Endothelial cell (in vitro differentiated cells): ENCODE measurements at places on chromosomes 3 and 15. TPM values are rescaled to one million over a fixed set of nuclear protein-coding genes. Genes with fewer than 3 reads are reported as not detected.

GRCh38 chr3:196546537-196546936 is 21.8 kb downstream of the WDR53 start:
- no peaks in the 10 kb centered on the region for H3K4me1 ChIP-seq
- no peak for DNase-seq
- H3K27me3 ChIP-seq, result no peaks in the 10 kb centered on the region
- H3K4me3 ChIP-seq, result no peak overlapping the region

DNA sequence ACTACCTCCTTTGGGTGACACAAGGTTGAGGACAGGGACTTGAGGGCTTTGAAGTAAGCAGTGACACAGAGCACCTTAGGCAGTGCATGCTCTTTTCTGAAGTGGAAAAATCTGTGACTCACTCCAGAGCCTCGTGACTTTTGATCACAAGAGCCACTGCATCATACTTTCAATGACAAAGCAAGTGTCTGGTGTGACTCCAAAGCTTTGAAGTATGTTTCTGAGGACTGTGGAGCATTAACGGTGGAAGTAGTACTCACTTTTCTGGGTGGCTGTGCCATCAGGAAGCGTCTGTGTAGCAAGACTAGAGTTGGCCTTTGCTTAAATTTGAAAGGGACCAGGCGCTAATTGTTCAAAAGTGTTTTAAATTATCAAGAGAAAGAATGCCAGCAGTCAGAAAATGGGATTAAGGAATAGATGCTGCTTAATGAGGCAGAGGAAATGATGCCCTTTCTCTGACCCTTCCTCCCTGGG is 210.7 kb upstream of the TRIM42 start:
- DNase-seq, result no peak
- no peak overlapping the region for H3K4me3 ChIP-seq
- no peaks in the 10 kb centered on the region for H3K36me3 ChIP-seq
- no peak overlapping the region for H3K27ac ChIP-seq

GRCh38 chr3:28334552-28334951 is 14.0 kb upstream of the ZCWPW2 start:
- H3K4me1 ChIP-seq, result no peaks in the 10 kb centered on the region
- no peak for DNase-seq
- no peaks in the 10 kb centered on the region for H3K36me3 ChIP-seq
- H3K4me3 ChIP-seq, result no peak overlapping the region
- H3K27ac ChIP-seq, result no peak overlapping the region
- no peaks in the 10 kb centered on the region for H3K27me3 ChIP-seq

The EDC3 gene
- 71.0 TPM for total RNA-seq

DNA sequence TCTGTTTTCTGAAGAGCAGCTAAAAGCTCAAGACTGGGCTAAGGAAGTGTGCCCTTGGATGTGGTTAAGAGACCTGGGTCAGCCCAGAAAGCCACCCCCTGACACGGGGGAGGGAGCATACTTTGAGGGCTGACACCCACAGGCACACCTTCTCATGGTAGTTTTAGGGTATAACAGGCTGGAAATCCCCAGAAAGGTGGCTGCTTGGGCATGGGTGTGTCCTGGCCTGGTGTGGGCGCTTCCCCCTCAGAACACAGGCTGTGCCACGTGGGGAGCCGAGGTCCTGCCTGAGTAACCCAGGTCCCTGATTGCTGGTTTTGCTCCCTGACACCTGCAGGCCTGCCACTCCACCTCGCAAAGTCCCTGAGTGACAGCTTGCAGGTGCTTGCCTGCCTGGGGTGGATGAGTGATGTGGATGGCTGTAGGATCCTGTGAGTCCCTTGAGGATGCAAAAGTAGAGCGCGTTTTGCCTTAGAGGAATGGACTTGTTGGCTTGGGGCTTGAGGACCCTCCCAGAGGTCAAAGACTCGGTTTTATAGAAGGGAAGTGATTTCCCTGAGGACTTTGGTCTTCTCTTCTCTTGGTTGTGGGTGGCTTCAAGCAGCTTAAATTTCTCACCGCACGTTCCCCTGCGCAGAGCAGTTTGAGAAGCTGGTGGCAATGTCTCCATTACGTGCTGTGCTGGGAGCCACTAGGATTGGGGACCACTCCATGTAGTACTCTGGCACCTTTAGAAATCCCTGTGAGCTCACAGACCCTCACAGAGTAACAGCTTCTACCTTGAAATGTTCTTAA is 94.4 kb downstream of the DNASE1L3 start:
- no peak for DNase-seq
- H3K36me3 ChIP-seq, result peaks cover 67% of the 10 kb centered on the region
- peak overlapping the region; percentile 69 for H3K4me3 ChIP-seq
- H3K27ac ChIP-seq, result no peak overlapping the region
- no peaks in the 10 kb centered on the region for H3K4me1 ChIP-seq

- no peaks in the 10 kb centered on the region for H3K36me3 ChIP-seq
- H3K4me1 ChIP-seq, result peaks cover 9% of the 10 kb centered on the region
- no peak for DNase-seq
- H3K4me3 ChIP-seq, result no peak overlapping the region
- H3K27ac ChIP-seq, result no peak overlapping the region
Measured at GRCh38 chr15:64017591-64018163, 28.6 kb downstream of the DAPK2 start.

- no peaks in the 10 kb centered on the region for H3K27me3 ChIP-seq
- DNase-seq, result no peak
- H3K36me3 ChIP-seq, result no peaks in the 10 kb centered on the region
- H3K4me3 ChIP-seq, result no peak overlapping the region
Measured at GRCh38 chr3:99683465-99683864, 45.1 kb downstream of the COL8A1 start.

The TUSC7 gene
- not detected for total RNA-seq

DNA sequence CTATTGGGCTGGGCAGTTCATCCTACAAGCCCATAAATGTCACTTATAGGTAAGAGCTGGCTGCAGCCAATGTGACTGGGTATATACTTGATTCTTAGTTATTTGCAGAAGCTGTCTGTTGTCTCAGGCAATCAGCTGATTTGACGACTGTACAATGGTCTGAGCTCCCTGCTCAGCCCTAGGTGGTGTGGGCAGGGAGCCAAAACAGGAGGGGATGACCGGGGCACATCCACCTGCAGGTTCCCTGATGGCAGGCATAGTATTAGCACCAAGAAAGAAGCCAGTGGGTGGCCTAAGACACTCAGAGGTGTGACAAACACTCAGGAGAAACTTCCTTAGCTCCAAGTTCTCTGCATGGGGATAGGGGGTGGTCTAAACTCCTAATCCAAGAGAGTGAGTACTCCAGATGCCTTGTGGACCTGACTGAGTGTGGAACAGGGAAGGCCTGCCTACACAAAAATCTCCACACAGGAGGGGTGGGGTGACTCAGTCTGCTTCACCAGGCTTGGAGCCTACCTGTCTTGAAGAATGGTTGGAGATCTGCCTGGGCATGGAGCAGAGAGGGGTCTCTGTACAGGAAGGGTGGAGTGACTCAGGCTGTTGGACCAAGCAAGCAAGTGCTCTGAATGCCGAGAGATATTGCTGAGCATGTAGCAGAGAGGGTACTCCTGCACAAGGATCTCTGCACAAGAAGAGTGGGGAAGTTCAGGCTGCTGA is 690.4 kb upstream of the NAALADL2 start:
- H3K36me3 ChIP-seq, result no peaks in the 10 kb centered on the region
- no peaks in the 10 kb centered on the region for H3K27me3 ChIP-seq
- DNase-seq, result no peak
- H3K4me3 ChIP-seq, result no peak overlapping the region
- no peak overlapping the region for H3K27ac ChIP-seq

DNA sequence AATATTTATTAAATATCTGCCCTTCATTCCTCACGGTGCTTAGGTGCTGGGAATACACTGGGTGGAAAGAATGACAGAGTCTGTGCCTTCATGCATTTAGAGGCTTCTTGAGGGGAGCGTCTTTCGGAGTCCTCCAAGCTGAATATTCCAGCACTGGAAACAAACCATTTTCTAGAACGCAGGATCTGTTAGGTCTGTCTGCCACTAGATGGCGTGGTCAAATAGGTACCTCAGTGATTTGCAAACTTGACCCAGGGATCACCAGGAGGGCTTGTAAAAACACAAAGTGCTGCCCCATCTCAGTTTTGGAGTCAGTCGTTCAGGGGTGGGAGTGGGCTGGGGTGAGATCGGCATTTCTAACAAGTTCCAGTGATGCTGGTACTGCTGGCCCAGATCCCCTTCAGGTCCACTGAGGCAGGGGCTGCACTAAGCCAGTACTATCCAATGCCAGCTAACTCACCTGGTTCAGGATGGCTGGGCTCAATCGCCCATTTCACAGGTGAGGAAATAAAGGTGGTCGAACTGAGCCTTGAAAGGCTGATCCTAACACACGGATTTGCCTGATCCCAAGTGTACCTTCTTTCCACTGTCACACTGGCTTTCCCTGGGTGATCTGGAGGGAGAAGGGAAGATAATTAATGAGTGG is 14.8 kb downstream of the ARNT2 start:
- DNase-seq, result peak; percentile 33
- no peaks in the 10 kb centered on the region for H3K36me3 ChIP-seq
- no peak overlapping the region for H3K4me3 ChIP-seq

GRCh38 chr3:188602111-188602510 is 448.2 kb downstream of the LPP start:
- no peak for DNase-seq
- H3K4me1 ChIP-seq, result no peaks in the 10 kb centered on the region
- no peak overlapping the region for H3K27ac ChIP-seq
- no peak overlapping the region for H3K4me3 ChIP-seq
- no peaks in the 10 kb centered on the region for H3K36me3 ChIP-seq

GRCh38 chr3:12830785-12831156 is 10.6 kb downstream of the RPL32 start:
- H3K27me3 ChIP-seq, result no peaks in the 10 kb centered on the region
- DNase-seq, result no peak
- H3K36me3 ChIP-seq, result peaks cover 21% of the 10 kb centered on the region
- H3K27ac ChIP-seq, result no peak overlapping the region
- no peak overlapping the region for H3K4me3 ChIP-seq

GRCh38 chr15:25862472-25863110 is 536 bp downstream of the ATP10A start:
- DNase-seq, result no peak
- H3K27ac ChIP-seq, result no peak overlapping the region
- H3K4me1 ChIP-seq, result peaks cover 10% of the 10 kb centered on the region
- H3K27me3 ChIP-seq, result peaks cover 22% of the 10 kb centered on the region
- no peaks in the 10 kb centered on the region for H3K36me3 ChIP-seq

DNA sequence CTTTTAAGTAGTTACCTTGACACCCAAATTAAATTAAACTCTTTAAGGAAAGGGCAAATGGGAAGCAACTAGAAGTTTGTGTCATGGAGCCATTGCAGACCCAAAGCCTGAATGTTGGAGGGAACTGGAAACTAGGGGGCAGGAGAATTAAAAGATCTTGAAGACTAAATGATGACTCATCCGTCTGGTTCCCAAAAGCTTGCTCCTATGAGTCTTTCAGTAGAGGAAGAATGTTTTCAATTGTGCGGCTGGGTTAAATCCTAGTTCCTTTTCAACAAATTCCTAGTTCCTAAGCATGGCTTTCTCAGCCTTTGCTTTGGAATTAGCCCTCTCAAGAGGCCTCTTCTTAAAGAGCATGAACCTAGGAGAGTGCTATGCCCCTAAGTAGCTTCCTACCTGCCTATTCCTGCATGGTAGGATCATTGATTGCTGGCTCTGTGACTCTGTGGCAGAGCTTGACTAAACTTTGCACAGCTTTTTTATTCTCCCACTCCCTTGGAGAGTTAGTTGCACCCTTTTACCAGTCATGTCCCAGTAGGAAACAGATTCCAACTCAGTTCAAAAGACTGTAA is 17.7 kb downstream of the CLEC3B start:
- H3K4me3 ChIP-seq, result no peak overlapping the region
- H3K27me3 ChIP-seq, result no peaks in the 10 kb centered on the region
- H3K27ac ChIP-seq, result no peak overlapping the region

DNA sequence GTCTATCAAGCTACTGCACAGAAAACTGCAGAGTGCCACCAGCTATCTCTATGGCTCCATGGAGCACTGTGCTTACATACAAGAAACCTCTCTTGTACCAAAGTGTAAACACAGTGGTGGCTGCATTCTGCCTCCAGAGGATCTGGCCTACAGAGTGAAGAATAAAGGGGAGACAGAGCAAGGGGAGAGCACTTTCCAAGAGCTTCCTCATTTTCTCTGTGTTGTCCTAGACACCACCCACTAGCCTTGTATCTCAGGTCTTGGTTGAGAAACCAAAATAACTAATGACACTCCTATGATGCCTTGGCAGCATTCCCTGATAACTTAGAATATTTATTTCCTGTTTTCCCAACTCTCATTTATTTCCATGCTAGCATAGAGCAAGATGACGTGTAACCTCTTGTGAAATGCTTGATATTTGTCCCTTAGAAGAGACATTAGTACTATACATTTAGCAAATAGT is 56.9 kb upstream of the PHLDB2 start:
- DNase-seq, result no peak
- no peaks in the 10 kb centered on the region for H3K36me3 ChIP-seq
- peaks cover 1% of the 10 kb centered on the region for H3K27me3 ChIP-seq
- no peak overlapping the region for H3K27ac ChIP-seq
- no peak overlapping the region for H3K4me3 ChIP-seq

- H3K27me3 ChIP-seq, result no peaks in the 10 kb centered on the region
- no peak for DNase-seq
- H3K27ac ChIP-seq, result no peak overlapping the region
- H3K4me1 ChIP-seq, result no peaks in the 10 kb centered on the region
- no peak overlapping the region for H3K4me3 ChIP-seq
Measured at GRCh38 chr15:37574985-37575384, 359.5 kb upstream of the TMCO5A start.
